ENCODE measurements at places on chromosomes 2 and 18. TPM values are rescaled to one million over a fixed set of nuclear protein-coding genes. Genes with fewer than 3 reads are reported as not detected.

The MERTK gene
- total RNA-seq, result 4.9 TPM

The TUBA4B gene
- not detected for total RNA-seq

The SERPINB10 gene
- 0.13 TPM for total RNA-seq

The ZEB2 gene
- 90.4 TPM for total RNA-seq

The ABHD3 gene
- total RNA-seq, result 4.3 TPM

Data from aortic smooth muscle cell (primary cell).